GM19239 (cell line): ENCODE measurements at places on chromosomes 2 and 18.

- no peak for DNase-seq
Measured at GRCh38 chr2:70385966-70386595, 84.2 kb upstream of the FAM136A start.

DNA sequence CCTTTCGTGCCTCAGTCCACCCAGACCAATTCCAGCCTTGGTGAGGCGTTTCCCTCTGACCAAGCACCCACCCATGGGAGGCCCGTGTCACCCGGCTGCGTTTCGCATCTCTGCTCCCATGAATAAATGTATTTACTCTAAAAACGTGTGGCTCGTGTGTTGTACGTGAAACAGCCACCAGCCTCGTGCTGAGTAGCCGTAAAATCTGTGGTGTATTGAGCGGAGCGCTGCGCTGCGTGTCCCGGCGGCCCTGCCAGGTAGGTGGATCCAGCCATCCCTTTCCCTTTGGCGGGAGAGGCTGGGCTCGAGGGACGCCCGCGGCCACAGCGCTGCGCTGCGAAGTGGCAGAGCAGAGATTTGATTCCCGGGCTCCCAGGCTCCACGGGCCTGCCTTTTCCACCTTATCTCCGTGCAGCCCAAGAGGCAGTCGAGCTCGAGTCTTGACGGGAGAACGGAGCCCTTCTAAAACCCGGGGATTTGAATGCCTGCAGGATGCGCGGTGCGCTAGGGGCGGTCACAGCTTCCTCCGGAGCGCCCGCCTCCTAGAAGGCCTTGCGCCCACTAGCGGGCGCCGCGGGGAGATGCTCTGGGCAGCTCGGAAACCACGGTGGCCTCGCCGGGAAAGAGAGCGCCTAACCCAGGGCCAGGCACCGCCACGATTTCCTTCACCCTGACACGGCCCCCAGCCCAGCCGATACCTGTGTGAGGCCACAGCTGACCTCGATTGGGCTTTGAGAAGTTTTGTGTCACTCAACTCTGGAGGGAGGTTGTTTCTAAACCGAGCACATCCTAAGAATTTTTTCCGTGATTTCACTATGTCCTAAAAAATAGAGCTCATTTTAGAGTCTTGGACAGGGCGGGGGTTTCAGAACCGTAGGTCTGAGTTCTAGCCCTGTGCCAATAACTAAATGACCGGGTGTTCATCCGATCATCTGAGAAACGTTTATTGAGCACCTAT is 3.9 kb upstream of the PSMD1 start:
- DNase-seq = peak; percentile 74

GRCh38 chr2:240208631-240209211 is 68.3 kb upstream of the OTOS start:
- no peak for DNase-seq

GRCh38 chr18:6521803-6522418 is 107.2 kb upstream of the L3MBTL4 start:
- DNase-seq = peak; percentile 10

DNA sequence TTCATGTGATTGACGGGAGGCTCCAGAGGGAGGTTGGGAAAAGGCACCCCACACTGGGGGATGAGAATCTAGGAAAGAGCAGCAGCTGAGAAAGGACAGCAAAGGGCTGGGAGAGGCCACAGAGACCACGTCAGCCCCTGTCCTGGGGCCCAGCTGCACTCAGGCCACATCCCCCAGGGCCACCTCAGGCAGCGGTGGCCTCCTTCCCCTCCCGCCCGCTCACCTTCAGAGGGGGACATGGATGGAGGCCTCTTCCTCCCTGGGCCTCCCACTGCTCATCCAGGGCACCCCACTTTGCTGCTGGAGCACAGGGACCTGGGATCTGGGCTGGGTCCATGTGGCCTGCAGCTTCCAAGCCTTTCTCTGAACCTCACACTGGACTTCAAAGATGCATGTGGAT is 199.8 kb upstream of the HDAC4 start:
- DNase-seq = no peak

- no peak for DNase-seq
Measured at GRCh38 chr2:166373951-166374350, 1.8 kb downstream of the SCN9A start.

DNA sequence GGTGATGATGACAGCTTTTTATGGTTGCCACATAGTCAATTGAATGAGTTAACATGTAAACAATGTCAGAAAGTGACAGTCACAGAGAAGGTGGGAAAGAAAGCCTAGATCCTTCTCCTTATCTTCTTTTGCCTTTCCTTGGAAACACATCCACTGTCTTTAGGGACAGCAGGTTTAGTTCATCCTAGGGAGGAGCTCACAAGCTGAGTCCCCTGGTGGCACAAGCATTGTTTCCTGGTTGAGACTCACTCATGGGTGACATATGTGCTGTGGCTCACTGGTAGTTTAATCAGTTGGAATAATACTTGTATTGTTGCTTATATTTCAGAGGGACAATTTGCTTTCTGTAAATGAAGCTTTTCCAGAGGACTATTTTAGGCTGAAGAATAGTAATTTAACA is 598.5 kb downstream of the CNTNAP5 start:
- DNase-seq = no peak

- no peak for DNase-seq
Measured at GRCh38 chr2:206256706-206257205, 17.7 kb upstream of the ZDBF2 start.

GRCh38 chr18:77223221-77223639 is 26.4 kb upstream of the GALR1 start:
- DNase-seq = no peak

DNA sequence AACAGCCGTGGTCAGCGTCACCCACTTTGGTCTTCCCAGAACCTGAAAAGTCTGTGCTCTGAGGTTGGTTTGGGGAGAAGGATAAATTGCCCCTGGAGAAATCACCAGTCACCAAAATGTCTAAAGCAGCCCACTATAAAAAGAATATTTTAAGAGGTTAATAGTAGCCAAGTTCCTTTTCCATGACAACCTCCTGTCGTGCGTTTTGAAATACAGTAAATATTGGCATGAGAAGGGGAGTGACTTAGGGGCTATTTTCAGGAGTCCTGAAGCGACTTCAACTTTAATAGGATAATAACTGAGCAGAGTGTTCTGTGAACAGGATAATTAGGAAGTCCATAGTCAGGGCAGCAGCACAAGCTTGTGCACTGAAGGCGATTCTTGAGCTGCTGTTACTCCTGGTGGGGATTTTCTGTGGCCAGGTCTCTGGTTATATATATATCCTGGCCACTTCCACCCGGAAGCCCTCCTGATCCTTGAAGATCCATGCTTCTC is 49.3 kb downstream of the RNF144A start:
- DNase-seq = no peak

- DNase-seq = no peak
Measured at GRCh38 chr18:75034937-75035336, 174.0 kb downstream of the PTGR3 start.

- DNase-seq = no peak
Measured at GRCh38 chr2:40723194-40723593, 271.3 kb upstream of the SLC8A1 start.

- DNase-seq = no peak
Measured at GRCh38 chr18:54192415-54192814, 32.1 kb downstream of the MBD2 start.

- DNase-seq = no peak
Measured at GRCh38 chr2:122210898-122211856, 455.7 kb downstream of the TSN start.

DNA sequence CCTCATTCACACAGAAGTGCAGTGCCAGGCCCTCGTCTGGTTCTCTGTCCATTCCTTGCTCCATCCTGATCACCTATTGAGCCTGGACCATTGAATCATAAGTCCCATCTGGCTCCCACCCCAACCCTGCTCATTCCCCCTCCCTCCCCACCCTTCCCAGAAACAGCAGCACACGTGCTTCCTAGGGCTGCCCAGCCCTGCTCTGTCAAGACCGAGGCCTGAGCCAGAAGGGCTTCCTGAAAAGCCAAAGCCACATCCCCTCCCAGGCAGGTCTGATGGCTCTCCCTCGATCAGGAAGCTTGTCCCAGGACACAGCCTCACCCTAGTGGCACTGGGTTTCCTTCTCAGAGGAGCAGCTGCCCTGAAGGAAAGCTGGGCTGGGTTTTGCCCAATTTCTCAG is 79.8 kb upstream of the FZD7 start:
- no peak for DNase-seq

DNA sequence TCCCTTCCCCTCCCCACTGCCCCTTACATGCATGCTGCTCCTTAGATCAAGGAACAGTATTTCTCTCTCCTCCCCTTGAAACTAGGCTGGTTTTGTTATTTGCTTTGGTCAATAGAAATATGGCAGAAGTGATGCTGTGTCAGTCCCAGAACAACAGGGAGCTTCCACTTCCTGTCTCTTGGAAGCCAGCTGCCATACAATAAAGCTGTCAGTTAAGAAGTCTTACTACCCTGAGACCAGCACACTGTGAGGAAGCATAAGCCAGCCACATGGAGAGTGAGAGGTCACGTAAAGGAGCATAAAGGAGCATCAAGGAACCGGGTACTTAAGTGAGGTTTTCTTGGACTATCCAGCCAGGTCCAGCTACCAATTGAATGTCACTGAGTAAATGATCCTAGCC is 126.6 kb downstream of the NOL4 start:
- DNase-seq = no peak

DNA sequence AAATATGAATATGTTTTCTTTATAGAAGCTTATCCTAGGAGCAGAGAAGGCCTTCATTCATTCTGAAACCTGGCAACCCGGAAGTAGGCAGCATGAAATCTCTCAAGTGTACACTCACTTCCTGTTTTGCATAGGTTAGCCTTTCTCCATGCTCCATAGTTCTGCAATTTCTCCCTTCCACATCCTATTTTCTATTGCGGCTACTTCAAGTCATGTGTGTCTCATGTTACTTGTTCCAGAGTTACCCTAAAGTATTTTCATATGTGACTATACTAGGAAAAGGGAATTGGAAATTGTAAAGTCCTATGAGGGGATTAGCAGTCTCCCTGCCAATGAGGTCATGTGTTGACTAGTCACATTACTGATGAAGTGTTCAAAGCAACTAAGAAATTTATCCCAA is 320.6 kb downstream of the NCKAP5 start:
- DNase-seq = no peak

- no peak for DNase-seq
Measured at GRCh38 chr2:192087398-192087958, 107.3 kb downstream of the TMEFF2 start.

- DNase-seq = no peak
Measured at GRCh38 chr2:239601201-239601851, 200.5 kb upstream of the HDAC4 start.

DNA sequence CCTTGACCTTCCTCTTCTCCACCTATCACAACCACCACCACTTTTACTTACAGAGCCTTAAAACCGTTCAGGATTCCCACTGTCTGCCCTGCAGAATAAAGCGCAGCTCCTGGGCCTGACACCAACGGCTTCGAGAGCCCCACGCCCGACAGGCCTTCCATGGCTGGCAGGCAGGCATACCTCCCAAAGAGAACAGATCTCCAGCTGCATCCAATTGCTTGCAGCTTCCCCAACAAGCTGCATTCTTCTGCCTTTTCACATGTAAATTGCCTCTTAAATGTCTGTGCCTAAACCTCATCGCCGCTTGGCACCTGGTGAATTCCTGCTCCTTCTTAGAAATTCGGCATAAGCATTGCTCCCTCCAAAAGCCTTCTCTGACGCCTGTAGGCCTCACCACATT is 31.5 kb upstream of the FAM124B start:
- DNase-seq = no peak

- no peak for DNase-seq
Measured at GRCh38 chr2:96256611-96257113, 9.1 kb downstream of the TMEM127 start.

DNA sequence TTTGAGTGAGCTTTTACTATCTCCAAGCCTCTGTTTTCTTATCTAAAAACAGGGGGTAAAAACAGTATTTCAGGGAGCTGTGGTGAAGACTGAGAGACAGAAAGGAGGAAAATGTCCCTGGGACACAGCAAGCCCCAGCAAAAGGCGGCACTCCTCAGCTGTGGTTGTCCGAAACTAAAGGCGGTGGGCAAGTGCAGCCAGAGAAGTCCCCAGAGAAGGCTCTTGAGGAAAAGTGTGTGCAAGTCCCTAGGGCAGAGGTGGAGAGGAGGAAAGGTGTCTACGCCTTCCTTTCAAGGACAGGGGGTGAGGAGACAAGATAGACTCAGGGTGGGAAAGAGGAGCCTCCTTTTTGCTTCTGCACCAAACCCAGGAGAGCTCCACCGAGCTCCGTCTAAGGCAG is 45.5 kb downstream of the CYP27C1 start:
- DNase-seq = no peak

- no peak for DNase-seq
Measured at GRCh38 chr2:221571025-221571550, 1.0 kb downstream of the EPHA4 start.

- no peak for DNase-seq
Measured at GRCh38 chr2:131425231-131425941, 50.5 kb upstream of the TUBA3D start.

- DNase-seq = no peak
Measured at GRCh38 chr2:42132191-42132965, 36.8 kb upstream of the EML4 start.

DNA sequence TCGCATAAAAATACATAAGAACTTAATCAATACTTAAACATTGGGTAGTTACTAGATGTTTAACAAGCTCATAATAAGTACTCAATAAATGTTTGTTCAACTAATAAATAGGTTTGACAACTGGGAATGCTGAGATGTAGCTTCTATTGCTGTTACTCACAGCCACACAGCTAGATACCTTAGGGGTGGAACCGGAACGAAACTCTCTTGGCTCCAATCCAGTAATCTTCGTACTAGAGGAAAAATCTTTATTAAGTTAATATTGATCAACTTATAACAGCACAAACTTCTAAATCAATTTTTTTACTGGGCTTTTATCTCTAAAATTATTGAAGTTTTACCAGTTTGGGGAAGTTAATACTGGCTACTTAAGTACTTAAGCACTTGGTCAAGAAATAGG is 247.8 kb downstream of the PAX3 start:
- no peak for DNase-seq

GRCh38 chr2:101873543-101873942 is 118.2 kb upstream of the IL1R2 start:
- DNase-seq = no peak

- no peak for DNase-seq
Measured at GRCh38 chr2:238469155-238469554, 42.4 kb downstream of the ASB1 start.

DNA sequence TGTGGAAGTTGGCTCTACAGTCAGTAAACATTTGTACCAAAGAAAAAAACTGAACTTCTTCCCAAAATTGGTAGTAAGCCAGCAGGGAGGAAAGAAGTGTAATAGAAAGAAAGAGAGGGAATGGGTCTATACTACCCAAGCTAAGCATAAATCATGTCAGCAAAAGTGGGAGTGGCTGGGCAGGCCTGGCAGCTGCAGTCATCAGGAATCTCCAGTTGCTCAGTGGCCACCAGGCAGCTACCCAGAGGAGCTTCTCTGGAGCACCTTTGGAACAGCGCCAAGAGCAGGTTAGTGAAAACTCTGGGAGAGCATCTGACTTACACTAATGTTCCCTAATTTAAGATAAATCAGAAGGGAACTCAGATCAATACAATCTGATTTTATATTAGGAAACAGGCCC is 14.3 kb downstream of the FRZB start:
- no peak for DNase-seq

- DNase-seq = no peak
Measured at GRCh38 chr2:197804758-197805714, 643 bp downstream of the PLCL1 start.
